ENCODE measurements at places on chromosomes 16 and 17.
A peak's percentile ranks its signal among the peaks of the same experiment; 100 is the strongest.

DNA sequence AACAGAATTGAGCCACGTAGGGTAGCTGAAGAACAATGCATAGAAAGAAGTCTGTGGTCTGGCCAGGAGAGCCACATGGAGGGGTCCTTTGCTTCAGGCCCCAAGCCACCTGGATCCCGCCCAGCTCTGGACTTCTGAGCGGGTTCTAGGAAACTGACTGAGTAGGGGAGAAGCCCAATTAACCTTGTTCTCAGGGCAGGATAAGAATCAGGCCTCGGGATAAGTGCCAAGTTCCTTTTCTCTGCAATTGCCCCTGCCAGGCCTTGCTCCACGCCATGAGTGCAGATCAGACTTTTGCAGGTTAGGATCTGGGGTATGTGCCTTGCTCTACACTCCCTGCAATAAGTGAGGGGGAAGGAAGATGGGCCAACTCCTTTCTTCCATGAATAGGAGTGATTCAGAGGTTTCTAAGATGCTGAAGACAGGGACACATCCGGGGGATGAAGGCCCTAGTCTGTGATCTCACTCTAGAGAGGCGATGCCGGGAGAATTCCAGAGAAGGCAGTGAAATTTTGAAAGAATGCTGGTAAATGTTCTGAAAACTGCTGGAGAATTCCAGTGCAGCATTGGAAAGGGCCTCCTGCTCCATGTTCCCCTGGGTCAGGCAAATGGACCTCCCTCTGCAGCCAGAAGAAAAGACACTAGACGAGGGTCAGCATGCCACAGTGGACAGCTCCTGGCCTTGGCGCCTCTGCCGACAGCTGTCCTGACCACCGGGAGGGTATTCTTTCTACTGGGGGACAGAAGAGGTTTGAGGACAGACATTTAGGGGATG lies 5.8 kb downstream of the NEUROD2 start:
- no peak for DNase-seq

- no peak for DNase-seq
Observed at GRCh38 chr16:67356396-67356795, 29.8 kb downstream of the LRRC36 start.

DNA sequence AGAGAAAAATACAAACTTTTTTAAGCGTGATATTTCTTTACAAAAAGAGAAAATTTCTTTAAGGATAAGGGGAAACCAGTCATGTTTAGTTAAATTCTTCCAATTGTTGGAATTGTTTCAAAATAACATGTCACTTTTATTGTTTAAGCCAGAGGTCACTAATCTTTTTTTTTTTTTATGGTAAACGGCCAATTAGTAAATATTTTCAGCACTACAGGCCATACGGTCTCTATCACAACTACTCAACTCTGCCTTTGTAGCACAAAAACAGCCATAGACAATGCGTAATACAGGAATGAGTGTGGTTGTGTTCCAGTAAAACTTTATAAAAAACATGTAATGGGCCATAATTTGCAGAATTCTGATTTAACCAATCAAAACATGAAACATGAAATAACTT lies 401.4 kb downstream of the GRIN2A start:
- DNase-seq = no peak

- DNase-seq = no peak
Observed at GRCh38 chr17:64326420-64327054, 63.5 kb upstream of the TEX2 start.

DNA sequence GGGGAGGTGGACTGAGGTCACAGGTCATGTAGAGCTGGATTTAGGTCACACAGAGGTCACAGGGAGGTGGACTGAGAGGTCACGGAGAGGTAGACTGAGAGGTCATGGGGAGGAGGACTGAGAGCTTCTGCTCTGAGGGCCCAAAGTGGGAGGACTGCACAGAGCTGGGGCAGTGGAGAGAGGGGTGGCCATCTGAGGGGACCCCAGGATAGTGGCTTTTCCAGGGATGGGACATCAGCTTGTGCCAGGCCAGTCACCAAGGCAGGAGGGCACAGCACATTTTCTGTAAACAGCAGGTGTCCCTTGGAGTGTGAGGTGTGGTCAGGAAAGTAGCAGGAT lies 26.1 kb upstream of the JPT2 start:
- DNase-seq = no peak

DNA sequence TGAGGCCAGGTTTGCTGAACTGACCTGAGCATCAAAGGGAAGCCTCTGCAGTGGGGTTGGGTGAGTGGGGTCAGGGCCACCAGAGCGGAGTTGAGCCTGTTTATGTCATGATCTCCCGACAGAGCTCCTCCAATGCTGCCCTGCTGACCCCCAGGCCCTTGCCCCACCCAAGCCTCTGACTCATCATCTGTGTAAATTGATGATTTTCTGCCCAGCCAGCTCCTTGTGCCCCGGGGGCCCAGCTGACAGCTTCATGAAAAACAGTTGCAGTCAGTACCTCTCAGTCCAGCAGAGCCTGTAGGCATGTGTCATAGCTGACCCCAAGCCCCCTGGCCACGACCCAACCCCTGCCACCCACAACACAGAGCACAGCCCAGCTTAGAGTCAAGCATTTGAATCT lies 134.9 kb downstream of the CCT6B start:
- DNase-seq = no peak

- DNase-seq = peak; percentile 36
Observed at GRCh38 chr17:76527430-76528111, 9.9 kb downstream of the CYGB start.

- peak; percentile 58 for DNase-seq
Observed at GRCh38 chr16:610513-611381, 20.0 kb upstream of the WFIKKN1 start.

- no peak for DNase-seq
Observed at GRCh38 chr17:55925440-55925839, 174.6 kb downstream of the PCTP start.

DNA sequence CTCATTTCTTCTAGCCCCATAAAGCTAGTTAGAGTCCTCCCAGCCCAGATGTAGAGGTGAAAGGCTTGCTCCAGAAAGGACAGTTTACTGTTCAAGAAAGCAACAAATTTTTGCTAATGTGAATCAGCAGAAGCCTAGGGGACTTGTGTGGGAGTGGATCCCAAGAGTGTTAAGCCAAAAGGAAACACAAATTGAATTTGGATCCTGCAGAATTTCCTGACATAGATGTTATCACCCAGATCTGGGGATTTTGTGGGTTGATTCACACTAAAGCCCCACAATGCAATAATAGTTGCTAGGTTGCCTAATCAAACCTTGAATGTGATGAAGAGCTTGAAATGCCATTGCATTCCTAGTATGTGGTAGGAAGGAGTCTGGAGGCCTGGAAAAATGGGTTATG lies 135.2 kb upstream of the HS3ST3A1 start:
- DNase-seq = no peak

GRCh38 chr17:46968896-46969295 lies 10.2 kb downstream of the RPRML start:
- no peak for DNase-seq

GRCh38 chr17:36195434-36196130 lies 976 bp downstream of the CCL3L1 start:
- DNase-seq = no peak

DNA sequence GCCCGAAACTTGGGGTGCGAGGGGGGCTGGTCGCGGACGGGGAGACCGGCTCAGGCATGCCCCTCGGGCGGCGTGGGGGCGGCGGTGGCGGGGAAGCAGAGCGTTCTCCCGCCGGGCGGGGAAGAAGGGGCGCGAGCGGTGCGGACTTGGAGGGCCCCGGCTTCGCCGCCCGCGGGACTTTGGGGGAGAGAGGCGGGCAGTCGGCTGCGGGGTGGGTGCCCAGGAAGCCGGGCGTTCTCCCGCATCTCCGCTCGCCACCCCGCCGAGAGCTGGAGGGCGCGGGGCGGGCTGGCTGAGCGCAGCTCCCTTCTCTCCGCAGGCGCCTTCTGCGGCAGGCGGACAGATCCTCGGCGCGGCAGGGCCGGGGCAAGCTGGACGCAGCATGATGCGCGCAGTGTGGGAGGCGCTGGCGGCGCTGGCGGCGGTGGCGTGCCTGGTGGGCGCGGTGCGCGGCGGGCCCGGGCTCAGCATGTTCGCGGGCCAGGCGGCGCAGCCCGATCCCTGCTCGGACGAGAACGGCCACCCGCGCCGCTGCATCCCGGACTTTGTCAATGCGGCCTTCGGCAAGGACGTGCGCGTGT lies 772 bp downstream of the NTN1 start:
- no peak for DNase-seq

DNA sequence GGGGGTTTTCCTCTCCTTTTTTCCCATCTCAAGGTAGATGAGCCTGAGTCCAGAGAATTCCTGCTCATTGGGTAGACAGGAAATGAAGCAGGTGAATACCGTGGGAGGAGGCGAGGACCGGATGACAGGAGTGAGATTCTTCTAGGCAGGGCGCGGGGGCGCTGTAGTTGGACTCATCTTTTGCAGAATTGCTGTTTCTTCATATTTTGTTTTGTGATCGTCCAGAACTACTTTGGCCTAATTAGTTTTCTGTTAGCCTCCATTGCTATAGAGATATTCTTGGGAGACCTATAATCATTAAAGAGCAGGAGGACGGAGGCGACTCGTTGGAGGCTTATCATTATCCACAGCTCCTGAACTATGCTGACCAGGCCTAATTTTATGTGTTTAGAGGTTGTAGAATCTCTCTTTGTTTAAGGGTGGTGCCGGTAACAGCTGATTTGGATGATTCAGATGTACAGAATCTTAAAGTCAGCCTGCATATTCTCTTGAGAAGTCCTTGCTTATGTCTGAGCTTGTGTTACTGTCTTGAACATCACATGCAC lies 650 bp downstream of the ATP6V0A1 start:
- no peak for DNase-seq

DNA sequence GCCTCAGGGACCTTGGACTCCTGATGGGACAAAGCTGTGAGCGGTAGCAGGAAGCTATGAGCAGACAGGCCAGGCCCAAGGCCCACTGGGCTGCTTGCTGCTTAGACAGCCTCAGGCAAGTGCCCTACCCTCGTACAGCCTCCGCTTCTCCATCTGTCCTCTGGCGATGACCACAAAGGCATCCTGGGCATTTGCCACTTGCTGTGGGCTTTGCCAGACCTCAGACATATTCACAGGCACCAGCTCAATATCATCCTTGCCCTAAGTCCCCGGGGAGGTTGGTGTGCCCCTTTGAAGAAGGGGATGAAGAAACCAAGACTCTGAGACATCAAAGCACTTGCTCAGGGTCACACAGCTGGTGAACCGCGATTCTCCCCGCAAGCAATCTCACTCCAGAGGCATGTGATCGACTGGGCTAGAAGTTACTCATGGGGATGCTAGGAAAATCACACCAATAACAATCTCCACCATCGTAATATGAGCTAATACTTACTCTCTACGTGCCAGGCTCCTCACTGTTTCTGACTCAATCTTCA lies 21.7 kb downstream of the PPL start:
- DNase-seq = no peak

GRCh38 chr17:64780096-64781013 lies 118.2 kb upstream of the SMURF2 start:
- peak; percentile 74 for DNase-seq

- no peak for DNase-seq
Observed at GRCh38 chr17:65583921-65584603, 22.6 kb upstream of the AXIN2 start.

DNA sequence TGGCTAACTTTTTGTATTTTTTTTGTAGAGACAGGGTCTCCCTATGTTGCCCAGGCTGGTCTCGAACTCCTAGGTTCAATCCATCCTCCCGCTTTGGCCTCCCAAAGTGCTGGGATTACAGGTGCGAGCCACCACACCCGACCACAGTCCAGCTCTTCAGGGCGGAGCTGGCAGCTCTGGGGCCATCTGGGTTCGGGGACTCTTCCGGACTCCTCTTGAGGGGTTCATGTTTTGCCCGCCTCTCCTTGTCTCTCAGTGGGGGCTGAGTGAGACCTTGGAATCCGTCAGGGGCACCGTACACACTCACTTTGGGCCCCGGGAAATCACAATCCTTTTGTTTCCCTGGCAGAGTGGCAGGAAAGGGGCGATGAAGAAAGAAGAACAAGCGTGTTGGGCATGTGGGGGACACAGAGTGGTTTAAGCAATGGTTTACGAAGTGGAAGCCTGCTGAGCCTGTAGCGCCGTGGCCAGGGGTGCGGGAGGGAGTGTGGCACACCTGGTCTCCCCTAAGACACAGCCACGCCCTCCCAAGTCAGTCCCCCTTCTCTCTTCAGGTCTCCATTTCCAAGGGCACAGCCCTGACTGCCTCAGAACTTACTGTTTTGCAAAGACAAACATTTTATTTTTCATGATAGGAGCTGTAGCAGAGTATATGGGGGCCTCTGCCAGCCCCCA lies 26.1 kb downstream of the TNS4 start:
- no peak for DNase-seq

GRCh38 chr17:55086635-55087058 lies 118.1 kb downstream of the STXBP4 start:
- no peak for DNase-seq

All from T-helper 9 cell (primary cell).